ENCODE measurements at places on chromosomes 3 and 15.

DNA sequence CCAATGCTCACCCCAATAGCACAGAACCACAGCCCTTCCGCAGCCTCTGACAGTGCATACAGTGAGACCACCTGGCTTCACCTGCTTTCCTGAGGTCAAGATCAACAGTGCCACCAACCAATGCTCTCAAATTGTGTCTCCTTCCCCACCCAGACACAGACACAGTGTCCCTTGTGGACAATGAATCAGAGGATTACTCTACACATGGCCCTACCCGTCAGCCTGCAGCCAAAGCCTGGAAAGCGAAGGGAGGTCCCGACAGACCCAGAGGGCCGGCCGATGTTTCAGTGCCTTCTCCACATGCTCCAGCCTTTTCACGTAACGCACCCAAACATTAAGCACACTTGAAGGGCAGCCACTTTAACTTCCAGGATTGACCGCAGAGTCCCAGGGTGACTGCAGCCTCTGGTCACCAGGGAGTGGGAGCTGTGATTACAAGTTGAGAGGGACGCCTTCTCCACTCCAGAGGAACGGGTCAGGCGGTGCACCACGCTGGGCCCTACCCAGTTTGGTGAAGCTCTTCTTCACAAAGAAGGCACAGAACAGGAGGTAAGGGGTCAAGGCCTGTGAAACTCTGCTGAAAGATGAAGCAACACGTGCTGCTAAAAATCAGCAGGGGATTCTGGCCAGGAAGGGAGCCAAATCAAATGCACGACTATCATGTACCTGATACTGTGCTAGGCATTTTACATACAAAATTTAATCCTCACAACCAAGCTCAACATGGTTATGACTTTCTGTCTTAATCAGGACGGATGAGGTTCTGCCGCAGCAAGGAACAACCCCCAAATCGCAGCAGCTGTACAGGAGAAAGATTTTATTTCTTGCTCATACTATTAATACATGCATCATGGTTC is 17.2 kb downstream of the KLHL25 start:
- DNase-seq = no peak

DNA sequence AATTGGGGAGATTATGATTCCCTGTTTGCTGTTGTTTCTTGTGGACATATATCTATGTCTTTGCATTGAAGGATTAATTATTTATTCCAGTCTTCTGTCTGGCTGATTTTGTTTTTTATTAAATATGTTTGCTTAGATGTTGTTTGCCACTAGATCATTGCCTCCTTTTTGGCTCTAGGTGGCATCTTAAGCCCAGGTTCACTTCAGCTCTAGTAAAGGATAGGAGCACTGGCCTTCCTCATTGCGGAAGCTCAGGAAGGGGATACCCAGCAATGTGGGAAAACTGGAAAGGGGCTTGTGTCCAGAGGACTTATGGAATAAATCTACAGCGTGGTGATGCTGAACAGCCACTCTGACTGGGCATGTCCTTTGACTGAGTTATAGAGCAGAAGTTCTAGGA is 821.6 kb downstream of the PDCD6IP start:
- DNase-seq = no peak

DNA sequence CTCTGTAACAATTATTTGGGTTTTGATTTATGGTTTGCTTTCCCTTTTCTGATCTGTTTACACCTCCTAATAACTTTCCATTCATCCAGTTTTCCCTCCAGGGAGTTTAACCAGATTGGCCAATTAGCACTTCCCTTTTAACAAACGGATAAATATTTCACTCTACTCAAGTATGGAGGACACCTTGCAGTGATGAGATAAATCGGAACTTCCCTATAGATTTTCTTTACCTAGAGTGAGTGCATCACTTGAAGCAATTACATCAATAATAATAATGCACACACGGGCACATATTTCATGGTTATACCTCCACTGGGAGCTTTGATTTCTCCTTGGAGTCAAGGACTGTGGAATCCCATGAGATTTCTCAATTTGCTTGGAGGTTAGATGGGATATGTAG is 239.1 kb upstream of the CFAP20DC start:
- no peak for DNase-seq

- no peak for DNase-seq
Measured at GRCh38 chr15:69783211-69783610, 314.5 kb downstream of the TLE3 start.

DNA sequence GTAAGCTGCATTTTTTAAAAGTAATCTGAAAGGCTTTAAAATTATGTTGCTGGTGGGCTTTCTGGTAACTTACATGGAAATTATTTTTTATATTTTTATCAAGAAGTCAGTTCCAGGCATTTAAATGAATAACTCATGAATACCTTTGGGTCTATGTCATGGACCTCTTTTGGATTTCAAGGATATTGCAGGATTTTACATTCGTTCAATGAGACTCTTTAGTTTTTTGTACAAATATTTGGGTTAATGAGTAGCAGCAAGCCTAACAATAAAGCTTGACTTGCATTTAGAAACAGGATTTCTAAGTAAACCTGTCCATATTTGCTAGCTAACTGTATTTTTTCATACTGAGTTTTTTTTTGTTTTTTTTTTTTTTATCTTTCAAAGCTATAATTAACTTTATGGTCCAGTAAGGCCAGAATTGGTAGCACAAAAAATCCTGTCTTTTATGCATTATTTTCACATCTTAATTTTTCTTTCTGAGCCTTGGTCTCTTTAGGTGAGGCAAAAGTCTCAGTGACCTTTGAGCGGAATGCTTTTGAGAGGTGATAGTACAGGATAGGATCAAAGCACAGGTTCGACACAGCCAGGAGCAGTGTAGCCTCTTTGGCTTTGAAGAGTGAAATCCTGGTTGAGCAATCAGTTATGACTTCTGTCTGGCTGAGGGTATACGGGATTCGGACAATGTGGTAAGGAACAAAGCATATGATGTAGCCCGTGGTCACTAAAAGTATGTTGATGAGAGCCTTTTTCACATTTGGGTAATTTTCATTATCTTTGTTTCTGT is 4.8 kb downstream of the GPR171 start:
- no peak for DNase-seq

GRCh38 chr3:47641739-47642138 is 63.1 kb upstream of the CSPG5 start:
- DNase-seq = no peak

GRCh38 chr15:81905889-81906288 is 139.9 kb downstream of the MEX3B start:
- DNase-seq = no peak

GRCh38 chr3:31077021-31077601 is 182.7 kb upstream of the GADL1 start:
- DNase-seq = peak; percentile 62

DNA sequence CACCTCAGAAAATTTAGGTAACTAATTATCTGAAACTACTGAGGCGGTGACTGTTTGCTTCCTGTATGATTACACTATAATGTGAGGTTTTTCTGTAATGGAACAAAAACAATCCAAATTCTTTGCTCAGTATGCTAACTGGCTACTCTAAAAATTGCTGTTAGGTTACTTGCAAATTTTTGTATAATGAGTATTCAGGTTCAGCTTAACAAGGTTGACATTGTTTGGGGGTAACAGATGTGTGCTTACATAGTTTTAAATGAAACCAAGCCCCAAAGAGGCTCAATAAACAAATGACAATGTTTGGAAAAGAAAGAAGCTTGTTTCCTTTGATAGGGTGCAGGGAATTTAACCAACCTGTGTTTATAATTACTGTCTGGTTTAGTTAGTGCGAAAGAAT is 414.5 kb upstream of the MDFIC2 start:
- DNase-seq = no peak

DNA sequence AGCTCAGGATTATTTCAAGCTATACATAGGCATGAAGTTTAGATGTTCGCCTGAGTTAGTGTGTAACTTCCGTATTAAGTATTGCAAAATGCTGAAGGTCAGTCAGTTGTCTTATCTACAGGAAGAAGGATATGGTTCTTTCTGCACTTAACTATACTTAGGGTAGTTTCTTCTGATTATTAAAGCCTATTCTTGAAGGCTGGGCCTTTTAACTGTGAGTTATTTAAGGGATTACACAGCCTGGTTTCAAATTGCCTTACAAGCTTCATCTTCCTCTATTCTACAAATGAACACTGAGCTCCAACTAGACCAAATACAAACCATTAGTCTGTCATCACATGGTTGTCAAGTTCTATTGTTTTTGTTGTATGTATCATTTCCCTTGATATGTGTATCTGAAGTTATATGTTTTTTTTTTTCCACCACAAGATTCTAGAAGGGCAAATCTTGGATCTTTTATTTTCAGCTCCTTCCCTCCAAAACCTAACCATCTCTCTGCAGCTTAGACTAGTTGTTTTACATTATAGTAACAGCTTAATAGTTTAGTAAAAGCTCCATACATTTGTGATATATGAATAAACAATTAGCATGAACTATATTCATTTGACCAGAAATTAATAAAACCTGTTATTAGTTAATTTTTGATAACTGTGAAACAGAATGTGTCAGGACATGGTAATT is 272.9 kb upstream of the KCNMB2 start:
- DNase-seq = no peak

- DNase-seq = no peak
Measured at GRCh38 chr3:33636125-33636850, 81.8 kb downstream of the CLASP2 start.

DNA sequence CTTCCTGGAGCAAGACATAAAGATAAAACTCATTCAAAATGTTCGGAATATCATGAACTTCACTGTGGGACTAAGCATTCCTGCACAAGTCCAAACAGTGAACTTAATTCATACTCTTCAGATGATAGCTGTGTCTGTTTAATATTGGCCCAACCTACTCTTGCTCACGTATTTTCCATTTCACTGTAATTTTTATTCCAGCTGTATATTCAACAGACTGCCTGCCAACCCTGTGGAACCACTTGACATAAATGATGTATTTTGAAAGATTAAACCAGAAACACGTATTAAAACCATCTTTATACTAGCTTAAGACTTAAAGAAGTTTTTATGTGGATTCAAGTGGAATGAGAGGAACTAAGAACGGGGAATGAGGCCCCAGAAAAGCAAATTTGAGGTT is 172.5 kb downstream of the TMEM108 start:
- no peak for DNase-seq

DNA sequence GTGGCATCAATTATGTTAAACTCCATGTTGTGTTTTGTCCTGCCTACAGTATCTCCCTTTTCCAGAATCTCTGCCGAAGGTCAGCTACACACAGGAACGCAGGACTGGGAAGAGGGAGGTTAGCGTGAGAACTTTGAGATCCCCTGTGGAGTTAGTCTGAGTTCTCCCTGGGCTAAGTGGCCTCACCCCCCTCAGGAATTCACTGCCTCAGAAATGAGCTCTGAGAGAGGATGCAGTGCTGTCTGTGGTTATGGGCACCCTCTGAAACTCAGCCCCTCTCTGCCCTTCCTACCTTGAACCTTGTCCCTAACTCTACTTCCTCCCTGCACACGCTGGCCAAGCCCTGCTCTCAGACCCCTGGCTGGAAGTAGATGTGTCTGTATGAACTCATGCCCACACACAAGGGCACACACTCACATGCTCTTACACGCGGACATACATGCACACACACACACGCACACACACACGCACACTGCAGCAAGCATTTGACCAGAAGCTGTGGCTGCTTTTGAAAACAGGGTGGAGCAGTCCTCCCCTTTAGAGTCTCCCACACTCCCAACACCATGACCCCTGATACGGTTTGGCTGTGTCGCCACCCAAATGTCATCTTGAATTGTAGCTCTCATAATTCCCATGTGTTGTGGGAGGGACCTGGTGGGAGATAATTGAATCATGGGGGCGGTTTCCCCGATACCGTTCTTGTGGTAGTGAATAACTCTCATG is 5.3 kb upstream of the VIPR1 start:
- no peak for DNase-seq

GRCh38 chr3:168154089-168154488 is 58.4 kb upstream of the GOLIM4 start:
- DNase-seq = no peak

DNA sequence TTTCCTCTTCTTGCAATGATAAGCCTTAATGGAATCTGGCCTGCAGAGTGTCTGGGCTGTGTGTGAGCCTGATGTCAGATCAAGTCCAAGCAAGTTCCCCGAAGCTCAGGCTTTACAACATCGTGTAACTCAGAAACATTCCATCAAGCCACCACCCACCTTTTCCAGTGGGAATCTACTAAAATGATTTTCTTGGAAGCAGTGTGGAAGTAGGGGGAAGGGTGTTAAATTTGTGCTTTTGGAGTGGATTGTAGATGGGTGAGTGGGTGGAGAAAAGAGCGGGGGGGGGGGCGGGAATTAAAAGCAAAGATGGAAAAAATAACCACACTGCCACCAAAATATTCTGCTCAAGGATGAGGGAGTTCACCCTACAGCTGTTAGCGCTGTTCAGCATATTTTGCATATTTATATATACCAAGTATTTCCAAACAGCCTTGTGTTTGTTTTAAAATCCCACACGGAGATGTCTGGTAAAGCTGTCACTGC is 53.6 kb downstream of the VGLL3 start:
- no peak for DNase-seq

- DNase-seq = no peak
Measured at GRCh38 chr3:143653493-143653892, 194.8 kb downstream of the SLC9A9 start.

DNA sequence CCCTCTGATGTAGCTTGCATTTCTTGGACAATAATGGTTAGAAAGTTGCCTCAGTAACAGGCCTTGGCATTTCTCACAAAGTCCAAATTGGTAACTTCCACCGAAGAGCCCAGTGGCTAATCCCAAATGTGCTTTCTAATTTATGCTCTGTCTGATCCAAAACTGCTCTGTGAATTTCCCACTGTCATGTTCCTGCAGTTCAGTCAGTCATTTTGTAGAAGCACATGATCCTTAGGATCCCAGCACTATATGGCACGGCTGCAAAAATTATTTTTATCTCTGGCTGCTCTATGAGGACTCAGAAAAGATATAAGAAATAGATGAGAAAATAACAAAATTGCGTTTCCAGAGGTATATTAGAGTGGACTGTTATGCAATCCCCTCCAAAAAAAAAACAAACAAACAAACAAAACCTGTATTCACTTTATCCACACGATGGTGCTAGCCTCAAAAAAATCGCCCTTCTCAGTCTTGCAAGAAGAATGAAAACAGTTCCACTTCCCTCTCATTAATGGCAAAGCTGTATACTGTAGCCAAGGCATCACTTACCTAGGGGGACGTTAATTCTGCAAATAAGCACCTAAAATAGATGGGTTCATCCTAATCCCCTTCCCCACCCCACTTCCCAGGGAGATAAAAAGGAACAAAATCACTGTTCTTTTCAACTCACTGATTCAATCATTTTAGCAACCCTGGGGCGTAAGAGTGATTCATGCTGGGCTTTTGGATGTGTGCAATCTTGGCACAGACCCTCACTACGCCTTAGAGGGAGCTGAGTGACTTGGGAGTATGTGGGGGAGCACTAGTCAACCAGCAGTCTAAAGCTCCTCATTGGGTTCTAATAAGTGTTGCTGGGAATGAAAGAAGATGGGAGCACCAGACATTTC is 61.3 kb downstream of the TMCO5A start:
- DNase-seq = no peak

GRCh38 chr3:12040902-12041301 is 36.7 kb downstream of the SYN2 start:
- no peak for DNase-seq

DNA sequence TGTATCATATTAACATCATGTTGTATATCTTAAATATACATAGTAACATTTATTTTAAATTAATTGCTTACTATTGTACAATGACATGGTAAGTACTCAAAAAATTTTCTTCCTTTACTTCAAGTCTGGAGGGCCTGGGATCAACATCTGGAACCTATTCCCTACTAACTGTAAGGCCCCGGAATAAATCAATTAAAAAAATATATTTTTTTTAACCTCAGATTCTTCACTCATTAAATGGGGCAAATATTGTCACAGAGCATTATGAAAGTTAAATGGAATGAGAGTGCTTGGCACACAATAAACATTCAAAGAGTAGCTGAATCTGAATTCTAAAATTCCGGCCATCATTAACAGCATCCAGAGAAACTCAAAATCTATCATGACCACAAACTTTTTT is 16.5 kb downstream of the GSK3B start:
- DNase-seq = no peak
